G401 (cell line): ENCODE measurements at places on chromosomes 7 and 10.

DNA sequence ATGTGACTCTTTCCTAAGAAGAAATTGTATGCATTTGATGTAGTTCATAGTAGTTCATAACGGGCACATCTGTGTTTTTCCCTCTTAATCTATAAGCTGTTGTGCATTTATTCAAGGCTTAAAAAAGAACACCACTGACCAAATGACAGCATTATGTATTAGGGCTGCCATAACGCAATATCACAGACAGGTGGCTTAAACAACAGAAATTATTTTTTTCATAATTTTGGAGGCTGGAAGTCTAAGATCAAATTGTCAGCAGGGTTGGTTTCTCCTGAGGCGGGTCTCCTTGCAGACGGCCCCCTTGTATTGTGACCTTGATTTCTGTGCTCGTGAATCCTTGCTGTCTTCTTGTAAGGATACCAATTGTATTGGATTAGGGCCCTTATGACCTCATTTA is 627 bp upstream of the SSMEM1 start:
- DNase-seq = no peak

DNA sequence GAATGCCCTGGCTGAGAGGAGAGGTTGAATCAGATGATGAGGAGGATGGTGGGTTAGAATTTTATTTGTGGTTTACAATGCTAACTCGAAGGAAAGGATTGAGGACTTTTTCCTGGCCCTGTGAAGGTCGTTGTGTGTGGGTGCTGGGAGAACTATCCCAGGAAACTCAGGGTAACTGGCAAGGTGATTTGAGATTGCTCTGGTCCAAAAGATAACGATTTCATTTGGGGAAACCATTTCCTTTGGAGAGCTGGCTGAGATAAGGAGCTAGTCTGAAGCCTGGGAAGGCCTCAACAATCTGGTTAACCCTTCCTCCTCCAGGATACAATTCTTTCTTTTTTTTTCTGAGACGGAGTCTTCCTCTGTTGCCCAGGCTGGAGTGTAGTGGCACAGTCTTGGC is 33.0 kb downstream of the HK1 start:
- no peak for DNase-seq

DNA sequence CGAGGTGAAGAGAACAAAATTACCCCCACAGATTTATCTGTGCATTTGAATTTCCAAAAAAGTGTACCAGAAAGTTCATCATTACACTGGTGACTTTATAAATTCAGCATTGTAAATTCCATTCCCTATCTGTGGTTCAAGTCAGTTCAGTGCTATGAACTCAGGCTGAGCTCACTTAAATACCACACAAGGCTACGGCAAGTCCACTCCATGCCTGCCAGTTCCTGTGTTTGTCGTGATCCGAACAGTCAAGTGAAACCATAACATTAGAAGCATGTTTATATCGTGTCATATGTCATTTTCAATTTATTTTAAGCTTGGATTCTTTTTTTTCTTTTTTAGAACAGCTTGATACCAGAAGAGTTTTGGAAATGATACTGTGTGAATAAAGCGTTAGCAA is 14.8 kb downstream of the MBL2 start:
- DNase-seq = no peak

DNA sequence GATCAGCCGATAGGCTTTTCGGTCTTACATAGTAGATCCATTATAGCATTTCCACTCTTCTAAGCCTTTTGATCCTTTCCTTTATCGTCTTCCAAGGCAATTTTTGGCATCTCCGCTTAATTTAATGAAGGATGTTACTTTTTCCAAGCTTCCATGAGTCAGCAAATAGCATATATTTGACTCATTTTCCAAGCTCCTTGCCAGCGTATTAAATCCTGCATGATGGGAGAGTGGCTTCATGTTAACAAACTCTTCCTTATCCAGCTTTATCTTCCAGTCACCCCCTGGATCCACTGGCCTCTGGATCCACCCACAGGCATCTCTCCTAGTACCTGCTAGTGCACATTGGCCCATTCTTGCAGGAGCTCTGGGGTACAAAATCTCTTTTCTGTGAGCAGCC is 13.0 kb downstream of the OR9A2 start:
- DNase-seq = no peak

DNA sequence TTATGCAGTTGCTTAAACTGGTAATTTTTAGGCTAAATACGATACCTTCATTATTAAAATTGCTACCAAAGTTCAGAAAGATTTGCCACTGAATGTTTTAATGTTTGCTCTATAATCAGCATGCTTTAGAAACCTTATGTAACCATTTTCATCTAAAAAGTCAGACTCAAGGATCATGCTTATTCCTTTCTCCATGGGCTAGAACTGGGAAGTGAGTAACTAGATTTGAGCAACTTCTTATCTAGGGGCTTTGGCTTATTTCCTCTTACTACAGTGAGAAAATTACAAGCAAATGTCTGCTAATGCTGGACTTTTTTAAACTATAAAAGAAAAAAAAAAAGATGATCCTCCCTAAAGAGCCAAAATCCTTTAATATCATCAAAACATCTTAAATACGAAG is 215.9 kb downstream of the CRPPA start:
- DNase-seq = no peak

DNA sequence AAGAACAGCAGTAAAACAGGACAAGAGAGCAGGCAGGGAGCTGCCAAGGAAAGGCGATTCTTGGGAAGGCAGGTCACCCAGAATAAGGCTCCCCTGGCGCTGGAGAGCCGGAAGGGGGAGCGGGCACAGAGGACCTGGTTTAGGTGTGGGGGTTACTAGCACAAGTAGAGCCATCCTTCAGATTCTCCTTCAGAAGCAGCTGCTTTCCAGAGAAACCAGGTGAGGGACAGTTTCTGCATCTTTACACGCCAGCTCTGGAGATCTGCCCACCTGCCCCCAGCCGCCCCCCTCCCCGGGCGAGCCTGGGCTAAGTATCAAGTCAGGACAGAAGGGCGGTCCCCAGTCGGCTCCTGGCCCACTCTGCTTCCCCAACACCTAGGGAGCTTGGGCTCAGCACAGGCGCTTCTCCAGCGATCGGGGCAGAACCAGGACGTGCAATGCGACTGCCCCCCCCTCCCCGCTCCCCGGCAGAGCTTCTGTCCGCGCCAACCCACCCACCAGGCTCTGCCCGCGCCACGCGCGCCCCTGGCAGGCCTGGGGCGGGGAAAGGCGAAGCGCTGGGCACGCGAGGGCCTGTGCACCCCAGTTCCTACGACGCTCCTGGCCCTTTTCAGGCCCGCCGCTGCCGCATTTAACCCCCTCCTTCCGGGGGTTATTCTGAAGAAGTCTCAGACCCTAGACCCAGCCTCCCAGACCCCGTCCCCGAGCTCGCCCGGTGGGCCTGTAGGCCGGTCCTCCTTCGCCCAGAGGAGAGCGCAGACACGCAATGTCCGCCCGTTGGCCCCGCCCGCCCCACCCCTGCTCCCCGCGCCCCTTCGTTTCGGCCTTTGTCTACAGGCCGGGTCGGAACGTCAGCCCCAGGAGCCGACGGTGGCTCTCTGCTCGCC is 4.4 kb upstream of the EN2 start:
- DNase-seq = peak; percentile 66

GRCh38 chr10:46175831-46176230 is 111.0 kb upstream of the ANTXRL start:
- DNase-seq = no peak

DNA sequence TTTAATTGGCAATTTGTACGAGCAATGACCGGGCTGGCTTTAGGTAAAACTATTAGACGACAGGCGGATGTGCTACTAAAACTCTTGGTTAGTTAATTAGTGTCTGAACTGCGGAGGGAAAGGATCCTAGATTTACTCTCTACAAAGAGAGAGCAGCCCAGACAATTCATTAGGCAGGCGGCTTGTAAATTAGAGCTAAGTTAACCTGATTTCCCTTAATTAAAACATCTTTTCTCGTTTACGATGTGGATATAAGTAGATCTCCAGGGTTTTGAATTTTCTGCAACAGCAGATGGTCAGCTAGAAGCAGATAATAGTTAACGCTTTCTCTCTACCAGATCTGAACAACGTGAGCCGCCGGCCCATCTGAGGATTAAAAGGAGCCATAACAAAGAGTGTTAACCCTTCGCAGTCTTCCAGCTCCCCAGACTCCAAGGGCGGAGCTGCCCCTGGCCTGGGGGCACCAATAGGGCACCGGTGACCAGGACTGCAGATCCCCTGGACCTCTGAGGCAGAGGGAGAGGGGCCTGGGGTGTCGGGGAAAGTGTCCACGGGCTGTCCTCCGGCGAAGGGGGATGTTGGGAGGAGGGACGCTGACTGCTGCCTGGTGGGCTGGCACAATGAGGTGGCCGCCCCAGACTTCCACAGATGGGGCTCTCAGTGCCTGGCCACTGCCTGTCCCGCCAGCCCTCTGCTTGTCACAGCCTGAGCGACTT is 6.3 kb upstream of the UNCX start:
- peak; percentile 66 for DNase-seq

DNA sequence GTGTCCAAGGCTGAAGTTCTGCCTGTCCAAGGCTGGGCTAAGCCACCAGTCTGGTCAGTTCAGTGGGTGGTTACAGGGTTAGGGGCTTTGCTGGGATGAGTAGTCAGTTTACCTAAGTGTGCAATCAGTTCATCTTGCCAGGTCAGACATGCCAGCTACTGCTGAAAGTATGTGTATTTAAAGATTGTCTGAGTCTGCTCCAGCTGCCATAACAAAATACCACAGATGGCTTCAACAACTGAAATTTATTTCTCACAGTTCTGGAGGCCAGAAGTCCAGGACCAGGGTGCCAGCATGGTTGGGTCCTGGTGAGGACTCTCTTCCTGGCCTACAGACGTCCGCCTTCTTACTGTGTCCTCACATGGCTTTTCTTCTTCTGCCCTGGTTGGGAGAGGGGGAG is 52.4 kb upstream of the TNS3 start:
- no peak for DNase-seq

- no peak for DNase-seq
Observed at GRCh38 chr10:13649844-13650520, 63.2 kb downstream of the PRPF18 start.

DNA sequence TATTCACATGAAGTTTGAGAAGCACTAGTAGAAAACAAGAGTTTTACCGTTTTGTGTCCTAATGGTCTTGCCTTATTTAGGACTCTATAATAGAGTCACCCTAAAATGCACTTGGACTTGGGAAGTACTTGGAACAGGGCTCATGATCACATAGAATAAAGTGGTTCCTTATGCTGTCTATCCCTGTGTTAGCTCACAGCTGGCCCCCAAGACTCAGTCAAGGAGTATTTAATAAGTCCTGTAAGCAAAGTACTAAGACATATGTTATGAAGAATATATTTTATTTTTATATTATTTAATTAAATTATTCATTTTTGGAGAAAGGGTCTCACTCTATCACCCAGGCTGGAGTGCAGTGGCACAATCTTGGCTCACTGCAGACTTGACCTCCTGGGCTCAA is 54.5 kb downstream of the XRCC2 start:
- no peak for DNase-seq

DNA sequence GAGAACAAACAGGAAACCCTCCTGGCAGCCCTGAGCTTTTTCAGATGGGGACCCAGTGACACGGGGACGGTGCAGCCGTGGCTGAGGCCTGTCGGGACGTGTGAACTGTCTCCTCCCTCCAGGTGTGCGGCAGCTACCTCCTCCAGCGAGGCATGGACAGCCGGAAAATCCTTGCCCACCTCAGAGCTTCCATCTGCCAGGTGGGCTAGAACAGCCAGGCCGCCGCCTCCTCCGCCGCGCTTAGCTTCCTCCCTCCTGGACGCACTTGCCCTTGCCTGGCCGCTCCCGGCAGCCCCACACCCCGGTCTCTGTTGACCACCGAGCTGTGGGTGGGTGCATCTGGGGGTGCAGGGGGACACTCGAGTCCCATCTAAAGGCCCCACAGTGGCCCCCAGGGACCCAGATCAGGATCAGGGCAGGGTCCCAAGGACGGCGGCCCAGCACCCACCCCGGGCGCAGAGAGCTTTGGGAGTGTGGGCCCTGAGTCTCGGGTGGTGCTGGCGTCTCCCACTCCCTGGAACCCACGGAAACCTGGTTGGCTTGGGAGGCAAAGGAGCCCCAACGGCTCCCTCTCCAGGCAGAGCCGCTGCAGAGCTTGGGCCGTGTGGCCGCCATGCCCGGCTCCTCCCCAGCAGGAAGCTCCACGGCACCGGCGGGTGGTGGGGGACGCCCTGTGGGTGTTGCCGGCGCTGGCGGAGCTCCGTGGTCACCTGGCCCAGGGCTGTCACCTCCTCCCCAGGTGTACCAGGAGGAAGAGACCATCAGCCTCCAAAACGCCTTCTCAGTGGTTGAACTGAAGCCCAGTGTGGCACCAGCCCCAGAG is 32.9 kb upstream of the UTF1 start:
- no peak for DNase-seq

- peak; percentile 77 for DNase-seq
Observed at GRCh38 chr7:47720141-47720906, 138.4 kb upstream of the TNS3 start.

GRCh38 chr10:28719789-28720436 is 42.6 kb downstream of the BAMBI start:
- DNase-seq = no peak

DNA sequence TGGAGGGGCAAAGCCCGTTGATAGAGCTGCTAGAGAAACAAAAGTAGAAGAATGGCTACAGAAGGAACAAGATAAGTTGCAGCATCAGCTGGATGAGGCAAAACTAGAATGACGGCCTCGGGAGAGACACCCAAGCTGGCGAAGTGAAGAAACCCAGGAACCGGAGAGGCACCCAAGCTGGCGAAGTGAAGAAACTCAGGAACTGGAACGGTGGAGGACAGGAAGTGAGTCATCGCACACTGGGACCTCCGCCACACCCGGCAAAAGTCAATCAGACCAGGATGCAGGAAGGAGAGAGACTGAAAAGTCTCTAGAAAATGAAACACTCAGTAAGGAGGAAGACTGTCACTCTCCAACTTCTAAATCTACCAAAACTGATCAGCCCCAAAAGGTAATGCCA is 133.0 kb upstream of the NEBL start:
- no peak for DNase-seq

DNA sequence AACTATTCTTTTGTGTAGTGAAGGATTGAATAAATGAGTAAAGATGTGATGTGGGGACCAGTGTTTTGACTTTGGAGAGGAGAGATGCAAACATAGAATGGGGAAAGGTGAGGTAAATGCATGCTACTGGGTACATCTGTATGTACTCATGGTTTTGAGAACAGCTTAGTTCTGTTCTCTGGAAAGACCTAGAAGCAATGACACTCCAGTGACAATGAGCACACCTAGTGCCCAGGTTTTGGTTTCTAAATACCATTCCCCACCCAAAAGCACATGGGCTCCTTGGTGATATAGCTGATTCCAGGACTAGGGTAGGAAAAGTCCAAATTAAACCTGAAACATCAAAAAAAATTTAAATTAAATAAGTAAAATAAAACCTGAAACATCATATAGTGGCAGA is 22.6 kb upstream of the HSPA12A start:
- DNase-seq = no peak

GRCh38 chr7:95632609-95633008 is 36.3 kb upstream of the PDK4 start:
- no peak for DNase-seq

DNA sequence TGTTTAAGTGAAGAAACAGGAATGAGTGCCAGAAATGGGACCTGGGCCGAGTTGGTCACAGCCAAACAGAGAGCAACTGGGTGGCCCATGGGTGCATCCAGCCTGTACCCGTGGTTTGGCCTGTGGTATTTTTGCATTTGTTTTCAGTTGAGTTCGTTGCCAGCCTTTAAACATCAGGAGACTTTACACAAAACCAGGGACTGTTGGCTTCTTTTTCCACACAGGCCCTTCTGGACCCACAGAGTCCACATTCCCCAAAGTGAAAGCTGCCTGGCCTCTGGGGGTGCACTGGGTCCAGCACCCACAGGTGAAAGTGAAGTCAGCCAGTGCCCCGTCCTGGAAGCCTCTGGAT is 54.1 kb upstream of the TNS3 start:
- DNase-seq = no peak

- DNase-seq = no peak
Observed at GRCh38 chr10:107894516-107894915, 730.0 kb upstream of the SORCS1 start.
